ENCODE measurements at places on chromosomes 2 and 18.
A peak's percentile ranks its signal among the peaks of the same experiment; 100 is the strongest.

- DNase-seq = no peak
These were observed 149.6 kb upstream of the GULP1 start for GRCh38 chr2:188142088-188142487.

GRCh38 chr2:190379249-190379964 is 28.7 kb upstream of the MFSD6 start:
- no peak for DNase-seq

DNA sequence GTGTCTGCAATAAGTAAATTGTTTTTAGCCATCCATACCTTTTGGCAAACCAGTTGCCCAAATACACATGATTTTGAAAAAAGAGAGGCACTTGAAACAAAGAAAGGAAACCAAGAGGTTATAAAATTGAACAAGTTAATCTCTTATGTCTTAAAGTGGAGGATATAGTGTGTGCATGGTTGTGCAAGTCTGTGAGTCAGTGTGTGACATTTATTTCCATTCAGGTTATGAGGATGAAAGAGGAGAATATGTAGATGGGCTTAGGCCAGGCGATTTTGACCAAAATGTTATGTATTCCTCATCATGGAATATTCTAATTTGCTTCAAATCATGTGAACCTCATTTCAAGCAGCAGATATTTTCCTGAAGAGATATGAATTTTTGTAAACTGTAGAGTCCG is 123.3 kb downstream of the SETBP1 start:
- DNase-seq = no peak

- no peak for DNase-seq
These were observed 423.5 kb upstream of the ZEB2 start for GRCh38 chr2:144943293-144943941.

- DNase-seq = no peak
These were observed 921.1 kb downstream of the DSC3 start for GRCh38 chr18:30121397-30121796.

DNA sequence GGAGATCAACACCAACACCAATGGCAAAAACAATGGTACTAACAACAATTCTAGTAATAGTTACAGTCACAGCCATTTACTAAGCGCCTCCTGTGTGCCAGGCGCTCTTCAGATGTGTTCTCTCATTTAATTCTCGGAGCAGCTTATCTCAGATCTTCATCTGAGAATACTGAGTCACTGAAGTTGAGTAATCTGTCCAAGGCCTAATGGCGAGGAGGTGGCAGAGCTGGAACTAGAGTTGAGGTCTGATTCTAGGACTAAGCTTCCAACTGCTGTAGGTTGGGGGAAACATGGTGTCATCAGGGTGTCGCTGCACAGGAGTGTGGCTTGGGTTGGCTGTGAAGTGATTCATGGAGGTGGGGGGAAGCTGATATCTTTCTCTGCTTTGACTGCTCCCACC is 156.1 kb downstream of the DYSF start:
- DNase-seq = peak; percentile 13

GRCh38 chr2:62740221-62740620 is 34.7 kb downstream of the EHBP1 start:
- no peak for DNase-seq

DNA sequence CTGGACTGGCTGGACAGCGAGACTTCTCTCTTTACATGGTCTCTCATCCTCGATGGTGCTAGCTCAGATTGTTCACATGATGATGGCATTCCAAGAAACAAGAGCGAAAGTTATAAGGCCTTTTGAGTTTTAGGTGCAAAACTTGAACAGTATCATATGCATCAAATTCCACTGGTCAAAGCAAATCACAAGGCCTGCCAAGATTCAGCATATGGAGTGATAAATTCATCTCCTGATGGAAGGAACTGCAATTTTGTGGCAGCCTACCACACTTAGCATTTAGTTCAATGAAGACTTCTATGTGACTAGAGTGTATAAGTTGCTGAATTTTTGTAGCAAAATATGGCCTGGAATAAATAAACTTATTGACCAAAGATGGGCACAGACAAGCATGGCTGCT is 194.0 kb upstream of the EPC2 start:
- DNase-seq = no peak

- no peak for DNase-seq
These were observed 125.8 kb upstream of the MYO3B start for GRCh38 chr2:170052151-170052550.

DNA sequence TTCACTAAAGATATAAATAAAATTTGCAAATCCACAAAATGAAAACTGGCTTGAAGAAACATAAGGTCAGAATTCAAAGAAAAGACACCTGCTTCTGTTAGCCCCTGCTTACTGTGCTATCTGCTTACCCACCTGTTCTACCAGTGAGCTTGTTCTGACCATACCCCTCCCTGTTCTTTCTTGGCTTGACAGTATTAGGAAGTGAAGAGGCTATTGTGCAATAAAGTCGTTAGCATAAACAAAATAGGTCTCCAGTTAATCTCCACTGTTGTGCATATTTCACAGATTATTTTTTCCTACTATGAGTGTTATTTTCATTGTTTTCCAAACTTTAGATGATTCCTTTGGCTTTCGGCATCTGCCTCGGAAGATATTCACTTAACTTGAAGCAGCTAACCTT is 322.1 kb downstream of the CCDC85A start:
- no peak for DNase-seq

DNA sequence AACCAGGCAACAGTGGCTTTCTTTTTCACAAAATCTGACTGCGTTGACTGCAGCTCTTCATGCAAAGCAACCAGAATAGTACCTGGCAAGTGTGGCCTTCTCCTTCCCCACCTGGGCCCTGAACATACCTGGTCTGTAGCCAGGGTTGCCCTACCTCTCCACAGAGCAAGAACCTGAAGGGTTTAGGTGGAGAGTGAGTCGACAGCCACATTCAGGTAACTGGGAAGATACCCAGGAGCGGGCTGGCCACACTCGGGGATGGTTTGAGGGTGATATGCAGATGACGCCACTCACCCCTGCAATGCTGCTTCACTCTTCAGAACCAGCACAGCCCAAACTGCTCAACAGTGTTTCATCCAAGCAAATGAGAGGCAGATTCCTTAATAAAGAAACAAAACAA is 117.3 kb downstream of the TTC32 start:
- DNase-seq = no peak

DNA sequence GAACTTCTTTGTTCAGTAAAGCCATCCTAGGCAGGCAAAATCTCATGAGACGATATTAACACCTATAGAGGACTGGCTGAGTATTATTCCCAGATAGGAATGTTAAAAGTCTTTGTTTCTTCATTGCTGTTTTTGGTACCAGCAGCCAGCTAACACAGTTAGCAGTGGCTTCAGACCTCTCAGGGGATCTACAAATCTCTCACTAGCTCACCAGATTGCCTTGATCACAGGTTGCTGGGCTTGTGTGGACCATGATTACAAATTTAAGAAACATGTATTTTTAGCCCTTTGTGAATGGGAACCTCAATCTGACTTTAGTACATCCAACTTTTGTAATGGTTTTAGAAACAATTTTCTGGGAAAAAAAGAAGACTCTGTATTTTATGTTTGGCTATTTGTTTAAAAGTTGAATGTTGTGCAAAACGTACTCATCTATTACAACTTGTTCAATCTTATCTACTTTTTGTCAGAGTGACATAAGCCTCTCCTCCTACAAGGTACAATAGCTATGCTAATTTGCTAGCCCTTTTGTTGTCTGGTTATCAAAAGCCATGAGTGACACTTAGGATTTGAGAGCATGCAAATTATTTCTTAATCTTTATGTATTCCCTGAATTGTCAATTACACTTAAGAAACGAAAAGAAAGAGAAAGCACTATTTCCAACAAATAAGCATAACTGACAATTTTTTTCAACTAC is 693.1 kb downstream of the ERBB4 start:
- no peak for DNase-seq

DNA sequence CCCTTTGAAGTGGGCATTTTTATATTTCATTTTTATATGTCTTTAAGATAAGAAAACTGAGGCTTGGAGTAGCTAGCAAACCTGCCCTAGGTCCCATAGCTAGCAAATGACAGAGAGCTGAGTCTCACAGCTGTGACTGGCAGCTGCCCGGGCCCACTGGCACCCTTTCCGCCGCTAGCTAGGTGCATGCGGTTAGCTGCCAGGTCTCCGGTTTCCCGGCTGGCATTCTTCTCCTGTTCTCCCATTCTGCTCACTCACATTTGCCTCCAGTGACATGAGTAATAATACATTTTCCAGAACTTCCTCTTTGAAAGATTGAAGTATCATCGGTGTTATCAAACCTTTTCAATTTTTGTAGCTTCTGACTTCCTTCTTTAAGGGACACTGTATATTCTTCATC is 38.7 kb downstream of the MTCL1 start:
- DNase-seq = no peak

- no peak for DNase-seq
These were observed 112.5 kb upstream of the SH3BP4 start for GRCh38 chr2:234839285-234839684.

DNA sequence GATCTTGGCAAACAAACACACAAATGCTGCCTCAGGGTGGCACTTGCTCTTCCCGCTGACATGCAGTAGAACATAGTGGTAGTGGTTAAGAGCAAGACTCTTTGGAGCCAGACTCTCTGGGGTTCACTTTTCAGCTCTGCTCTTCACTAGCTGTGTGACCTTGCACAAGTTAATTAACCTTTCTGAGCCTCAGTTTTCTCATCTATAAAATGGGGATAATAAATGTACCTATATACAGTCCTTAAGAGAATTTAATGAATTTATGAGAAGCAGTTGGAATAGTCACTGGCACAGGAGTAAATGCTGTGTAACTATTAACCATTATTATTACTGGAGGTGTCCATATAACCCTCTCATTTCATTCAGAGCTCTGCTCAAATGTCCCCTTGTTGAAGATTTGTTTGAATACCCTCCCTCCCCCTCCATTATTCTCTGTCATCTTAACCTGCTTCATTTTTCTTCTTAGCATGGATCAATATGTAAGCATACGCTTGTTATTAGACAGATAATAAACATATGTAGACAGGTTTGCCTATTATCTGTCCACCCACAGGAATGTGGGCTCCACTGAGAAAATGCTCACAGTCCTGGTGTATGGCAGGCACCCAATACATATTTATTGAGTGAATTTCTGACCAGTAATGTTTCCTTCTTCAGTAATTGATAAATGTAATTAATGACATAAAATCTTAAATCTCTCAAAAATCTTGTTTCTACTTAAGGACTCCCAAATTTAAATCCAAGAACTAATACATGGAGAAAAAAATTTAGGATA is 64.5 kb downstream of the TSPYL6 start:
- DNase-seq = no peak

DNA sequence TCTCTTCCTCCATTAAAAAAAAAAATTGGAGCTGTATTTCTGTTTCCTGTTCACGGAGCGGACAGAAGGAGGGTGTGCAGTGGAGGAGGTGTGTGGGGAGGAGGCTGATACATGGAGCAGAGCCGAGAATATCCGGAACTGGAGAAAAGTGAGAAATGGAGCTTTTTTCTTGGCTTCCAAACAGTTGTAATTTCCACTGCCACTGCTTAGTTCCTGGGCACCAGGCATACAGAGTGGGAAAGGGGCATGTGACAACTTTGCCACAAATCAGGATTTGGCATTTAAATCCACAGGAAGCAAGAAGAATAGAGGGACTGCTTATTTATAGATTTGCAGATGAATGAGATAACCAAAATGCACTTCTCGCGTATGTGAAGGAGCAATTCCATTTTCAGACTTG is 71.2 kb downstream of the BCL11A start:
- no peak for DNase-seq

DNA sequence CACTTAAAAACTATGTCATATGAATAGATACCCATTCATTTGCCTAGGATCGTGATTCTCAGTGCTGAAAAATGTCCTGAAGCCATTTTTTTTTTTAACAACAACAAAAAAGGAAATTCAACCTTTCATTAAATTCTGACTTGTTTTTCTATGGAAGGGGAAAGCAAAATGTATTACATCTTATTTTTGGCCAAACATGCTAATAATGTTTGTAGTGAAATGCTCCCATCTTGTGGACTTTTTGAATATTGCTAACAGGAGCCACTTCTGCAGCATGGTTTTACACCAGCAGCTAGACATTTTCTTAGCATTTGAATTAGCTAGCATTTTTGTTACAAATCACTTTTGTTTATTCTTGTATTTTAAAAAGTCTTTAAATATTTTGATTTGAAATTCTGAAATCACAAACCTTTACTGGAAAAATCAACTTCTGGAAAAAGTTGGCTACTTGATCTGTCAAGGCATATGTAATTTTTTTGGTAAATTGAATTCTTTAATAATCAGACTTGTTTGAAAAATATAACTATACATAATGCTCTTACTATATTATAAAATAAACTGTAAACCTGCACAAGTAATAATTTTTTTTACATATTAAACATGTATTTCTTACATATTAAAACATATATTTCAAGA is 75.8 kb downstream of the KIDINS220 start:
- no peak for DNase-seq

DNA sequence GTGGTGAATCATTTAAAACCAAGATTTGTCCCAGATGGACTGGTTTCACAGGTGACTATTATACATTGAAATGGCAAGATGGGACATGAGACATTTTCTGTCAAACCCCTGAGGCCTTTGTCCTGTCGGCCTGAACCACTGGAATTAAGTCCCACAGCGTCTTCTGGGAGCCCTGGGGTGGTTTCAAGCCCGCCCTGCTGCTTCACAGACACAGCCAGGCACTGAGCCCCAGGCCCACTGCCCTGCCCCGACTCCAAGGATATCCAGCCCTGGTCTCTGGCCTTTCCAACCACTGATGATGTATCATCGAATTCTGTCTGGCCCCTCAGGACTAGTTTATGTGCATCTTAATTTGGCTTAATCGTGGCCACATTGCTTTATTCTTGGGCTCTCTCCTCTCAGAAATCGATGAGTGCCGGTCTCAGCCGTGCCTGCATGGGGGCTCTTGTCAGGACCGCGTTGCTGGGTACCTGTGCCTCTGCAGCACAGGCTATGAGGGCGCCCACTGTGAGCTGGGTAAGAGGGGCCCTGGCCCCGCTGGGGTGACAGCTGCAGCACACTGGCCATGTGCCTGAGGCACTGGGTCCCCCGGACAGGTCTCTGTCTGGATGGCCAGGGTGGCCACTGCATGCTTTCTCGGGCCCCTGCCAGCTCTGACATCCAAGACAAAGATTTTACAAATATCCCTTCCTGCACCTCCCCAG is 39.5 kb downstream of the MTERF4 start:
- DNase-seq = no peak

DNA sequence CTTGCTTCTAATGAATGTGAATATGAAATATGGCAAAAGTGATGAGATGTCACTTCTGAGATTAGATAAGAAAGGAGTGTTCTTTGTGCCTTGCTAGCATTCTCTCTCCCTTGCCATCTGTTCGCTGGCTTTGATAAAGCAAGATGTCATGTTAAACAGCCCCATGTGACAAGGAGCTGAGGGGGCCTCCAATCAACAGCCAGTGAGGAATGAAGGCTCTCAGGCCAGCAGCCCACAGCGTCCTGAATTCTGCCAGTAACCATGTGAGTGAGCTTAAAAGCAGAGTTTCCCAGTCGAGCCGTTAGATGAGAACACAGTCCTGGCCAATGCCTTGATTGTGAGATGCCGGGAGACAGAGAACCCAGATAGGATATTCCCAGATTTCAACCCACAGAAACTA is 198.8 kb downstream of the IRS1 start:
- no peak for DNase-seq

GRCh38 chr2:46538393-46538792 is 59.0 kb downstream of the TMEM247 start:
- no peak for DNase-seq

GRCh38 chr18:24397131-24397693 is 412 bp downstream of the OSBPL1A start:
- DNase-seq = no peak
